ENCODE measurements at places on chromosomes 6 and 20.

DNA sequence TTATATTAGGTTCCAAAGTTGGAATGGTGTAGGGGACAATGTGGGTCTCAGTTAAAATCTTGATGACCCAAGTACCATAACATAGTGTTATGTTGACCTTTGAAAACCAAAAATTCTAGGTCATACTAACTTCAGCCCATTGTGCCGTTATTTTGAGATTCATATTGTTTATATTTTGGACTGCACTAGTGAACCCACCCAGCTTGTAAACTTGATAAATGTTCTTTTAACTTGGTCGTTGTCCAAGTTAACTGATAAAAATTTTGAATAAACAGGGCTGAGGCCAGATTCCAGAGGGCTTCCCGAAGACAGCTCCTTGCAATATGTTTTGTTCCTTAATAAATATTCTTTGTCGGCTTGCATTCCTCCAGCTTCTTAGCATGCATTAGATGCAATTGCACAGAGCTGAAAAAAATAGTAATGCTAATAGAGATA is 90.3 kb downstream of the BCAS1 start:
- no peak for DNase-seq

DNA sequence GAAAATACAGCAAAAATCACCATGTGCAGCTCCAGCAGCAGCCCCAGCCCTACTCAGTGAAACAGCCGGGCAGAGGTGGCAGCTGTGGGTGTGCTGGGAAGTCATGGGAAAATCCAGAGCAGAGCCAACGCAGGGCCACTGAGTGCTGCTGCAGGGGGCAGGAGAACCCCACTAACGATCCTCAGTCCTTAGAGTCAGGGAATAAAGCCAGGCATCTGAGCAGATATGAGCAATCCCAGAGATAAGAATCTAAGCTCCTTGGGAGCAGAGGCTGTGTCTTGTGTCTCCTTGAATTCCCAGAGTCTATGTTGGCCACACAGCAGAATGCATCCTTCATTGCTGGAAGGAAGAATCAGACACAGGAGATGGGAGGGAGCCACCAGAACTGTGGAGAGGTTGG is 493.1 kb upstream of the MAP3K7 start:
- DNase-seq: no peak

GRCh38 chr20:2307136-2307535 is 11.3 kb downstream of the TGM3 start:
- DNase-seq: no peak

GRCh38 chr20:24979036-24979960 is 13.3 kb downstream of the APMAP start:
- DNase-seq: no peak

GRCh38 chr6:56023829-56024228 is 148.4 kb upstream of the BMP5 start:
- DNase-seq: no peak

DNA sequence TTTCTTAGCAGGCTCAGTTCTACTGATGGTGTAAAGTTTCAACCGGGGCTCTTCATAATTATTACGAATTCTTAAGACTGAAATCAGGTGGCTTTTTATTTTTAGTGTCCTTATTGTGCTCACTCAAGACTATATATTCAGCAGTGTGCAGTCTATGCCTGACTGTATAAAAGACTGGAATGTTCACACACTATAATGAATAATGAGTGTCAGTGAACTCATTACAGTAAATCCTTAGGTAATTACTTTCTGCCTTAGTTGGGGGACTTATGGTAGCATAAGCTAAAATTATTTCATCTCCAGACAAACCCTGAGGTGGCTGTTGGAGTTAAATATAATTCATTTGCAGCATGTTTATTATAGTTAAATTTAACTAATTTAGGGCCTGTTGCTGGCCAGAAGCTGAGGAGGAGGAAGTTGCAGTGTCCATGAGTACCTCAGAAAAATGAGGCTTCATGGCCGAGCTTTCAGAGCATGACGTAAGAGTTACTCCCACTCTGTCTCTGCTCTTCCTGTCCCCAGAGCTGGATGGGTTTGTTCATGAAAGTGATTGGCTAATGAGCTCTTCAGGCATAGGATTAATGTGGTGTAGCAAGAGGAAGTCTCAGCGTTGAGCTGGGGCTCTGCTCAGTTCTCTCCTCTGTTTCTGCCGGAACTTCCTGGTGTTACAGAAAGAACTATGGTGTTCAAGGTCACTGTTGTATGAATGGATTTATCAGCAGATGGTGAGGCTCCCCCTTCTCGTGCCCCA is 335.7 kb downstream of the NRN1 start:
- no peak for DNase-seq

GRCh38 chr6:118558464-118559217 is 10.5 kb downstream of the PLN start:
- DNase-seq: no peak

- no peak for DNase-seq
Measured at GRCh38 chr6:69138893-69139494, 503.9 kb downstream of the ADGRB3 start.

DNA sequence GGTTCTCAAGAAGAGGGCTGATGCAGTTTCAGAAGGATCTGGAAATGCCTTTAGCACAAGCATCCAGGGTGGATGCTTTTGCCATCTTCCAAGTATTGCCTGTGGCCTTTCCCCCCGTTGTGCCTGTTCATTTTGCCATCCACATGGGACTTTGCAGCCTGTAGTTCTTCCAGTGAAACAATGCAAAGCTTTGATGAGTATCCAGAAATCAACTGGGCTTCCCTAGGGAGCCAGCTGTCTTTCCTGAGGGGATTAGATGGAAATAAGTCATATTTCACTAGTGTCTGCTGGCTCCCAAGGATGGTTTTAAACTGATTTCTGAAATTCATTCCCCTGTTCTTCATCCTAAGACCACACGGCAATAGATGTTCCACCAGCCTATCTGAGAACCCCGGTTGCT is 63.3 kb downstream of the CAP2 start:
- no peak for DNase-seq

DNA sequence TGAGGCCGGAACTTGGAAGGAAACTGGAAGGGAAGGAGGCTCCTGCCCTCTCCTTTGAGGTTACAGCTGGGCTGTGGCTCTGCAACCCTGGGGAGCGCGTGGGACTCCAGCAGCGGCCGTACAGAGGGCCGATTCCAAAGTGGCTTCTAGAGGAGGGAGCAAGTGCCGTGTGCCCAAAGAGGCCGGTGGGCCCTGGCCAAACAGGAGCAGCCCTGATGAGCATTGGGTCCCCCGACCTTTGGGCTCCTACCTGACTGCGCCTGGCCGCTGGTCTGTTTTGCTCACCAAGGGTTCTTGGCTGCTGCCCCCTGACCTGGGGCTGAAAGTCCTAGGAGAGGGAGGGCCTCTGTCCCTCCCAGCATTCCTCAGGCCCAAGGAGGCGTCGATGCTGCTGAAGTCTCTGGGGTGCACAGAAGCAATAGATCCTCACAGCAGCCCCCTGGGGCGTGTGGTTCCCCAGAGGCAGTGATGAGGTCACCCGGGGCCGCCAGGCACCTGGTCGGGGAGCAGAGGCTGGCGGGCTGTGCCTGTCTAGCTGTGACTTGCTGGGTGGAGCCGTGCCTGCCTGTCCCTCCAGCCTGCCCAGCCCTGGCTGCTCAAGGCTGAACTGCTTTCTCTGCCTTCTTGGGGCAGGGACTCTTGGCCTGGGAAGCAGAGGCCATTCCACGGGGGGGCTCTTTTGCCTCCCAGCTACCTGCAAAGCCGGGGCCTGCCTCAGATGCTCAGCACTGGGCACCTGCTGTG is 9.8 kb downstream of the RBM38 start:
- DNase-seq: no peak

- no peak for DNase-seq
Measured at GRCh38 chr6:31927242-31927862, at the start of gene C2. C2 (plus strand) TSS chr6:31927717; CDS start chr6:31927753, 36 bp downstream.

GRCh38 chr6:21593412-21593926 is at the start of gene SOX4:
SOX4 (plus strand) TSS chr6:21593751; CDS start chr6:21594535, 784 bp downstream.
- peak; percentile 44 for DNase-seq

GRCh38 chr6:163543321-163543720 is 128.8 kb downstream of the QKI start:
- no peak for DNase-seq

GRCh38 chr6:149761438-149761837 is 11.9 kb downstream of the PCMT1 start:
- no peak for DNase-seq

- DNase-seq: no peak
Measured at GRCh38 chr6:10831609-10832008, 6.7 kb downstream of the MAK start.

DNA sequence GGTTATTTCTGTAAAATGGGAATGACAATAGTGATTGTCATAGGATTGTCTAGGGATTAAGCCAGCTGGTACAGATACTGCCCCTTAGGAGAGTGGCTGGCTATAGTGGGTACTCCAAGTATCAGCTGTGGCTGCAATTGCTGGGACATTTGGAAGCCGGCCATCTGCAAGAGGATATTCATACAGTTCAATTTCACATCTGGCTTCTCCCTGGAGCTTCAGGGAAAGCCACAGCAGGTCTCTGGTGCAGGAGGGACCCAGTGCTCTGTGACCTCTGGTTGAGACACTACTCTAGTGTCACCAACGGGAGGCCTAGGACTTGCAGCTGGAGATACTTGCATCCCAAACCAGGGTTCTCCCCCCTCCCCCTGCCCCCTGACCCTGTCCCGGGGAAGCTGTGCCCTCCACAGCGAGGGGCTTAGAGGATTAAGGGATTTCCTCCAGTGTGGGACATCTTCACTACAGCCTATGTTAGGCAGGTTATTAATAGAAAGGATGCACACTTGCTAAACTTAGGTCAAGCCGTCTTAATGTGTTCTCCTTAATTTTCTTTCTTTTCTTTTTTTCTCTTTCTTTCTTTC is 2.7 kb downstream of the SLC2A10 start:
- no peak for DNase-seq

- no peak for DNase-seq
Measured at GRCh38 chr20:50308166-50308512, 117.5 kb downstream of the CEBPB start.

DNA sequence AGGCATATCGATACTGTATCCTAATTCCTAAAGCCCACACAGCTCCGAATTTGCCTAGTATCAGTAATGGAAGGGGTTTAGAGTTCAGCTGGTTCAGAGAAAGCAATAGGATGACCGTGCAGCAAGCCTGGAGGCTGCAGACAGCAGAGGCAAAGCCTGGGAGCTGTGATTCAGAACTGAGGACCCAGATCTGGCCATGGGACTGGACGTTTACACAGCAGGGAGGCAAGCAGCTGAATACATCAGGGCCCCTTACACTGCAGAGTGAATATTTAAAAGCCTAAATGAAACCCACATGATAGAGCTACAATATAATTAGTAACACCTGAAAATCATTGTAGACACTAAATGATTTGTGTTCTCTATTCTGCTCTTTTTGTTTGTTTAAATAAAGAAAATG is 38.0 kb downstream of the ELOVL2 start:
- no peak for DNase-seq

DNA sequence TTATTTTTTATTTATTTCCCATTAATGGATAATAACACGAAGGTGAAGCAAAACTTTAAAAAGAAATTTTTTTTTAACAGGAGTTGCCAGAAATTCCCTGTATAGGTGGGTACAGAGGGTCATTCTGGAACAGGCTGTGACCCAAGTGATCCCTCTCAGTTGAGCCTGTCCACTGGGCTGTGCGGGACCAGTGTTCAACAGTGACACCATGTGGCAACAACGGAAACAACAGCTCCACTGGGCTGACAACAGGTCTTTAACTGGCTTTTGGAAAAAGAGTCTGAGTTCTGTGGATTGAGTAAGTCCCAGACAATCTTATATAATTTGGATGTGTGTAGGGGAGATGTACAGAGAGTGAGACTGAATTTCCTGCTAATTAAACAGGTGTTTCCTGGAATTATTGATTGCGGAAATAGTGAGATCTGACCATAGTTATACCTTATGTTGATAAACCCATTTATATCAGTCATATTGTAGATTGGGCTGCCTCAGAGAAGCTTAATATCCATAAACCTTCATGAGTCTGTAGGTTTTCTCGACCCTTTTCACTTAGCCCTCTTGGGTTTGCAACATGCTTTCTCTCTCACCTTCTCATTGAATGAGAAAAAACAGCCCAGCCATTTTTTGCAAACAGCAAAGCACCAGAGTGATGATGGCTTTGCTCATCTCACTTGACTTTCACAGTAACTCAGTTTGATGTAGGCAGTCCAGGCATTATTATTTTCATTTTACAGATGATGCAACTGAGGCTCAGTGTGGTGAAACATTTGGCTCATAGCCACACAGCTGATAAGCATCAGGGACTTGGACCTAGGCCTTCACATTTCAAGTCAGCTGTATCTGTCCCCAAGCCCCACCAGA is 17.5 kb downstream of the KIAA1755 start:
- no peak for DNase-seq

DNA sequence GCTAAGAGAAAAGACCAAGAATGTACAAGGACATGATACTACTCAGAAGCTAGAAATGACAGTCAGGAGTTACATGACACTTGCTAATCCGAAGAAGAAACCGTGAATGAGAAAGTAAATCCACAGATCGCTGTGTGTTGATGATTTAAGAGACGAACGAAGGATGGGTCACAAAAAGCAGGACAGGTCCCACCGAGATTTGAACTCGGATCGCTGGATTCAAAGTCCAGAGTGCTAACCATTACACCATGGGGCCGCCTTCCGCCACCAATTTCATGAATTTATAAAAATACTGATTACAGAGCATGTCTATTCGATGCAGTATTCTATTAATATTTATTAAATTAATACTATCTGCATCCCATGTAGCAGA is 54.0 kb upstream of the BTN3A2 start:
- DNase-seq: no peak

- no peak for DNase-seq
Measured at GRCh38 chr20:53678315-53678989, 84.8 kb upstream of the ZNF217 start.

DNA sequence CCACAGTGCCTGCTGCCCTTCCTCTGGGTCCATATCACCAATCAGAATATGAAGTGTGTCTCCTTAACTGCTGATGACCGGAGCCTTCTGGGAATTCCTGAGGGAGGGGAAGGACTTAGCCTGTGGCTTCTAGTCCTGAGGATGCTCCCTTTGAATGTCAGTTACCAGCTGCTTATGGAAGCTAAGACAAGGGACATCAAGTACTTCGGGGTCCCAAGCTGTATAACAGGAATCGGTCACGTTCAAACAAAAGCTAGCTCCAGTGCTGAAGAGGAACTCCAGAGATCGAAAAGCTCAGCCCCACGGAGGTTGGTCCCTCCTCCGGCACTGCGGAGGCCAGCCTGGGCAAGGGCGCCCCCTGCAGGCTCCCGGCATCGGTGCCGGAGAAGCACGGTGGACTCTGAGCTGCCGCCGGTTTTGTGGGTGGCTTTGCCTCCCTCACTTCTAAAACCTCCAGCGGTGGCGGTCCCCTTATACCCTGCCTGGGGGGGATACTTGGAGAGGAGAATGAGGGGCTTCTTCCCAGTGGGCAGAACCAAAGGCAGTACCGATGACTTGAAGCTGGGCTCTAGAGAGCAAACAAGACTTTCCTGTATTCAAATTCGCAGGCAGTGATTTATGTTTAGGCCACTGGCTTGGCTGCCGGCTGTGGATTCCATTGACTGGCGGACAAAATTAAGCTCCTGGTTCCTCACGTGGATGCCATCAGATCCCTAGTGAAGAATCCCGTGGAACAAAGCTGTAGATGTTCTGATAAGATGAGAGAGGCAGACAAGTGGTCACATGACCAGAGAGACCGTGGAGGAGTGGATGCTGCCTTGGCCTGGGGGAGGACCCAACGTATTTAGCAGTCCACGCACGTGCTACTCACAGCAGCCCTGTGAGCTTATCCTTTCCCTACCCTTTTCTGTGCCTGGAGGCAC is 16.2 kb upstream of the UBR2 start:
- DNase-seq: peak; percentile 83

- DNase-seq: no peak
Measured at GRCh38 chr20:52676283-52676995, 295.7 kb upstream of the TSHZ2 start.

- no peak for DNase-seq
Measured at GRCh38 chr6:20260360-20260759, 48.1 kb upstream of the MBOAT1 start.

- DNase-seq: no peak
Measured at GRCh38 chr6:6883011-6883410, 224.8 kb upstream of the RREB1 start.

Data from stimulated activated CD4-positive, alpha-beta T cell treated with anti-CD3 and anti-CD28 coated beads, Interleukin-1b, Interleukin-23, amount 100 ng/mL, for 4 hours (primary cell).